Activated naive CD4-positive, alpha-beta T cell (primary cell): ENCODE measurements at places on chromosomes 12 and 14.

GRCh38 chr12:1776170-1776921 is 44.0 kb upstream of the LRTM2 start:
- no peak for DNase-seq

GRCh38 chr14:23561873-23562821 is 5.4 kb downstream of the AP1G2 start:
- no peak for DNase-seq

- no peak for DNase-seq
Observed at GRCh38 chr12:52359621-52360061, 7.6 kb downstream of the KRT85 start.

GRCh38 chr12:29782871-29783772 is 620 bp downstream of the TMTC1 start:
- DNase-seq: no peak

DNA sequence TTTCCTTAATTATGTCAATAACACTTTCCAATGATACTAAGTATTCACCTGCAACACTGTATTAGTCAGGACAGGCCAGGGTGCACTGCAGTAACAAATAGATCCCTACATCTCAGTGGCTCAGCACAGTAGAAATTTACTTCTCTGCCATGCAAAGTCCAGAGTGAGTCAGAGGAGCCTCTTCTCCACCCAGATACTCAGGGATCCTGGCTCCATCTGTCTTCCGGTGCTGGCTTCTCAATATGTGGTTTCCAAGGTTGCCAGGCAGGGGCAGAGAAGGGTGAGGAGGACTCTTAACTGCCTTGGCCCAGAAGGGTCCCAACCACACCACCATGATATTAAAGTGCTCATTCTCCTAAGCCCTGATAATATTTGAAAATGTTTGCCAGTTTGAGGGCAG is 47.8 kb downstream of the ADGRD1 start:
- DNase-seq: no peak

DNA sequence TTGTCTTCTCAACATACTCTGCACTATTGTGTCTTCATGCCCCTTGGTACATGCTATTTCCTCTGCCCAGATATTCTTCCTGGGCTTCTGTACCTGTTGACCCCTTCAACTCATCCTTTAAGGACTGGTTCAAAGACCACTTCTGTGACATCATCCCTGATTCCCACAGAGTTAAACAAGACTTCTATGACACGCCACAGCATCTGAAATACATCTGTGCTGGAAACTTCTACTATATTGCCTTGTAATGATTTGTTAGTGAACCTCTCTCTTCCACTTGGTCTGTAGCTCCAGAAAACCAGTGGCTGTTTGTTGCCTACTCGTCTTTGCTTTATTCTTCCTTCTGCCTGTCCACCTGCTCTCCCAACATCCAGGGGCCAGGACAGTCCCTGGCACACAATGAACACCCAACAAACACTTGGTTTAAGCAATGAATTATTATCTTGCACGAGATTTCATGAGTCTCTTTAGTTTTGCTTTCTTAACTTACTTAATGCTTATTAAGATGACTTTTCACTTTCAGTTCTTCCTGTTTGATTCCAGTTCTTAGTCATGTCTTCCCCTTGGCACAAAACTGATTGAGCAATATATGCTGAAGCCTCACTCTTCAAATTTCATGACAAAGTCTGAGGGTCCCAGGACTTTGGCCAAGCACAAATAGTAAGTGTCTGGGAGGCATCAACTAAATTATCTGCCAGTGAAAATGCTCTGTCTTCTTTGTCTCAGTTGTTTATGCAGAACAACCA is 485.9 kb downstream of the APAF1 start:
- DNase-seq: no peak

DNA sequence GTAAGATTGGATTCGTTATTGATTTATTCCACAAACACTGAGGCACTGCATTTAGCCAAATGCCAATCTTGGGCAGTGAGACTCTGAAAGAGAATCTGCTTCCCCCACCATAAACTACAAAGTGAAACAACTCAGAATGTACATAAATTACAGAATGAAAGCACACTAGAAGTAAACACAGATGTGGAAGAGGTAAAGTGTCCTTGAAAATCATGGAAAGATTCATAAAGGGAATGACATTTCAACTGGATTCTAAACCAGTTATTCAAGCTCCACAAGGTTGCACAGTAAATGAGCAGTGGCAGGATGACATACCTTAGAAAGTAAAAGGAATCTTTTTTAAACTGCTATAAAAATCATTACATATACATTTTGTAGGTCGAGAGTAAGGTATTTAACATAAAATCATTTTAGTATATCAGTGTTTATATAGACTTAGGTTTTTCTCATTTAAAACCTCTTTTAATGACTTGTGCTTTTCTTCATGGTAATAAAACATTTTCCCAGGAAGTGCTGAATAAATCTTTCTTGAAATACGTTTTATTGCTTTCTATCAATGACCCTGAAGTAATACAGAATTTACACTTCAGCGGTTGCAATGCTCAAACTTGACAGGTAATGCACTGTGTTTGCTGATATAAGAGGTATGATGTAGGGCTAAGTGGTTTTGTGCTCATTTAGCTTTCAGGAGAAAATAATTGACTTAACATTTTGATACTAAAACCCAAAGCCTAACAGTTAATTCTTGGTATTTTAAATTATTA is 270.6 kb downstream of the NAV3 start:
- DNase-seq: no peak

DNA sequence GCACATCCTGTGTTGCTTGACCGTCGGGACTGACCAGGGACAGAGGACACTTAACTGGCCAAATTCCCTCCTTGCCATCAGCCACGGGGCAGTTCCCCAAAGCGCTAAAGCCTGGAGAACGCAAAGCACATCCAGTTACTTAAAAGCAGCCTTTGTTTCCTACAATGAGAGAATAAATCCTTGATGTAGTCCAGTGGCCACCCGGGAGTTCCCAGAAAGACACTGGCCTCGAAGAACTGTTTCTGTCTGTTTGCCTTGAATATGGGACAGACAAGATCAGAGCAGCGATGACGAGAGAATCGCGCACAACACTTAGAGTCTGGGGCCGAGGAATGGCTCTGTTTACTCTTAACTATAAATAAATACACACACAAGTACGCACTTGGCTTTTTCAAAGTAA is 102.2 kb downstream of the TNFAIP2 start:
- no peak for DNase-seq

DNA sequence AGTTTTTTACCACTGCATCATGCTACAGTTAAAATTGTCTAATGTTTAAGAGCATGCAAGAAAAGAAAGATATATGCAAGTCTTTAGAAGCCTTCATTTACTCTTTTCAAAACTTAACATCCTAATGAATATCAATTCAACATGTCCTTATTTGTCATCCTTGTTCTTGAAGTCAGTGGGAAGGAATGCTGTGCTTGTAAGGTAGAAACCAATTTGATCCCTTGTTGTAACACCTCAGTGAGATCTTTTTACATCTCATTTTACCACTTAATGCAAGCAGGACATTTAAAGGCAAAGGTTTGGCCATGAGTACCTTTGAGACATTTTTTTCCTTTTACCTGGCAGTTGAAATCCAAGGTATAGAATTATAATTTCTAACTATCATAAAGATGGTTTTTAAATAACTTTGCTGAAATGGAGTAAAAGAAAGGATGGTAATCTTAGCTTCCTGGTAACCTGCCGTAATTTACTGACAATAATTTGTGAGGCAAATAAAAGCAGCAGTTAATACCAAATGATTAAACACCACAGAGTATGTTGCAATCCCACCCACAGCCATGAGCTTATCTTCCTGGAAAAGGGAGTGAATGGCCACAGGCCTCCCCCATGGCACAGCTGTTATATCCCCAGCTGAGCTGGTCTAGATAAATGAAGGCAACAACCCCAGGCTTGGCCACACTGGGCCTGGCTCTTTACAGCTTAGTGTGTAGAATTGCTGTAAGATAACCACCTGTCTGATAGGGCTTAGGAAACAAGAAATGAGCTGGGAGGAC is 33.2 kb upstream of the STRN3 start:
- no peak for DNase-seq

DNA sequence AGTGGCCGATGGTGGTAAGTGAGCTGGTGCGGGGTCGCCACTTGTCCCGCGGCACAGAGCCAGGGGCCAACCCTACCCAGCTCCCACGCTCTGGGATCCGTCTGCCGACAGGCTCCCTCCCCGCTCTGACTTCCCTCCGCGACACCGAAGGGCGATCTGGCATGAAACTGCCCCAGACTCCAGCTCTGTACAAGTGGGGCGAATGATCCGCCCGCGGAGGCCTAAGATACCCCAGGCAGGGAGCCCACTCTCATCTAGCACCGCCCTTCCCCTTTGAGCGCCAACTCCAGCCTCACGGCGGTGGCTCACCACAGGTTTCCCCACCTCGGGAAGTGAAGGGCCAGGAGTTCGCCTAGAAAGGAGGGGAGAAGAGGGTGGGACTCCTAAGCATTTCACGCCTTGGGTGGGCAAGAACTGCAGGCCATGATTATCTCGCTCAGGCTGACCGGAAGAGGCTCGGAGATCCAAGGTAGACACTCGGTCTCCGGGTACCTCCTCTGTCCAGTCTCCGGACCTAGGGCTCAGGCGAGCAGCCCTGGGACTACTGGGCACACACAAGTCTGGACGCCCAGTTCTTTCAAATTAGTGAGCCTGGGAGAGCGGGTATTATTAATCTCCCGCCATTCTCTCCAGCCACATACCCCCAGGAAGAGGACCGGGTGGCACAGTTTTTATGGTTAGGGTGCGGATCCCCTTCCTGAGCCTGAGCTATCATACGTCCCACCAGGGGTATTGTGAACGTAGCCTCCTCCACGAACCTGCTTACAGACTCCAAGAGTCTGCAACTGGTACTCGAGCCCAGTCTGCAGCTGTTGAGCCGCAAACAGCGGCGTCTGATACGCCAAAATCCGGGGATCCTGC is 849 bp downstream of the WNT1 start:
- no peak for DNase-seq

DNA sequence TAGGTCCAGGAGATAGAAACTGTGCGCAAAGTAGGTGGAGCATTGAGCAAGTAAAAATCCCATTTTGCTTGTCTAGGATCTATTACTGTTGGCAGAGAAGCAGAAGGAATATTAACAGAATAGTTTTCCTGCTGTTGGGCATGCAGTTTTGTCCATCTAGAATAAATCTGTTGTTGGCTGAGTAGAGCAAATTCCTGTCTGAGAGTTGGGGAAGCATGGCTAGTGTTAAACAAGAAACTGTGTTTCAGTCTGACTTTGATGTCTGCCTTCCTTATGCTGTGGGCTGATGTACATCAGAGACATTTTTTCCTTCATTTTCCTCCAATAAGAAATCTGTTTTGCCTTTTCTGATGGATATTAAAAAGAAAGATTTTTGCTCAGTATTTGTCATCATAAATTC is 98.2 kb downstream of the RAD52 start:
- DNase-seq: no peak

- DNase-seq: no peak
Observed at GRCh38 chr12:111767362-111768158, 827 bp downstream of the ALDH2 start.

GRCh38 chr14:92590941-92591340 is 77.4 kb downstream of the RIN3 start:
- DNase-seq: no peak

- DNase-seq: no peak
Observed at GRCh38 chr12:125696054-125696453, 630.8 kb downstream of the AACS start.

DNA sequence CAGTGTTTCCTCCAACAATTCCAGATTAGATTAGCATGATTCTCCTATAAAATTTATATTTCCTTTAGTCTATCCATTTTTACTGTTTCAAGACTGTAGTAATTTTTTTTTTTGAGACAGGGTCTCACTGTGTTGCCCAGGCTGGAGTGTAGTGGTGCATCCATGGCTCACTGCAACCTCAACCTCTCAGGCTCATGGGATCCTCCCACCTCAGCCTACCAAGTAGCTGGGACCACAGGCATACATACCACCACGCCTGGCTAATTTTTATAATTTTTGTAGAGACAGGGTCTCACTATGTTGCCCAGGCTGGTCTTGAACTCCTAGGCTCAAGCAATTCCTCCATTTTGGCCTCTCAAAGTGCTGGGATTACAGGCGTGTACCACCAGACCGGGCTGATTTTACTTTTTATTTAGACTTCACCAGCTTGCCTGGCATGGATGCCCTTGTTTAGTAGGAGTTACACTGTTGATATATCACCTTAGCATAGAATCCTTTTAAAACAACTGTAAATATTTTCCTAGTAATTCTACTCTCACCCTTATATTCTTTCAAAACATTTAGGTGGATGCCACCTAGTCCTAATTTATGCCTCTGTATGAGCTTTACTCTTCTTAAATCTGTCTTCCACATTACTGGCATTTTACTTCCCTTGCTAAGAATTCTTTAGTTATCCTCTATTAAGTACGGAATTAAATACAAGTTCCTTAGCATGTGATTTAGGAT is 55.8 kb upstream of the LIMA1 start:
- no peak for DNase-seq
